Cardiac septum (tissue), 1 donor: ENCODE measurements at places on chromosomes 1 and 21. TPM values are rescaled to one million over a fixed set of nuclear protein-coding genes. Genes with fewer than 3 reads are reported as not detected.

GRCh38 chr1:50646526-50646925 is 223.3 kb upstream of the DMRTA2 start:
- DNase-seq = no peak

DNA sequence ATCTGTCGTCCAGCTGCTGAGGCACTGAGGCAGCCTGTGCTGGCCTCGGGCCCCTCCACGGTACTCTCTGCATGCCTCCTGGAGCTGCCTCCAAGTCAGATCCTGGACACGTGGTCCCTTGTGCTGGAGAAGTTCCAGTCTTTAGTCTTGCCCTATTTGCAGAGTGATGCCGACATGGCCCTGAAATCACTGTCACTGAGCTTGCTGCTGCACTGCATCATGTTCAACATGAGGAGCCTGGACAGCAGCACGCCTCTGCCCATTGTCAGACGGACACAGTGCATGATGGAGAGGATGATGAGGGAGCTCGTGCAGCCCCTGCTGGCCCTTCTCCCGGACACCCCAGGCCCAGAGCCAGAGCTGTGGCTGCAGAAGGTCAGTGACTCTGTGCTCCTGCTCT is 10.0 kb downstream of the URB2 start:
- DNase-seq = no peak

- DNase-seq = no peak
Measured at GRCh38 chr1:198913667-198914066, 274.8 kb downstream of the PTPRC start.

Gene TPTE
- not detected for total RNA-seq
